Stimulated activated CD8-positive, alpha-beta memory T cell treated with anti-CD3 and anti-CD28 coated beads, Interleukin-2, amount 100 ng/mL, for 1 hour (primary cell): ENCODE measurements at places on chromosomes 1 and 21.

DNA sequence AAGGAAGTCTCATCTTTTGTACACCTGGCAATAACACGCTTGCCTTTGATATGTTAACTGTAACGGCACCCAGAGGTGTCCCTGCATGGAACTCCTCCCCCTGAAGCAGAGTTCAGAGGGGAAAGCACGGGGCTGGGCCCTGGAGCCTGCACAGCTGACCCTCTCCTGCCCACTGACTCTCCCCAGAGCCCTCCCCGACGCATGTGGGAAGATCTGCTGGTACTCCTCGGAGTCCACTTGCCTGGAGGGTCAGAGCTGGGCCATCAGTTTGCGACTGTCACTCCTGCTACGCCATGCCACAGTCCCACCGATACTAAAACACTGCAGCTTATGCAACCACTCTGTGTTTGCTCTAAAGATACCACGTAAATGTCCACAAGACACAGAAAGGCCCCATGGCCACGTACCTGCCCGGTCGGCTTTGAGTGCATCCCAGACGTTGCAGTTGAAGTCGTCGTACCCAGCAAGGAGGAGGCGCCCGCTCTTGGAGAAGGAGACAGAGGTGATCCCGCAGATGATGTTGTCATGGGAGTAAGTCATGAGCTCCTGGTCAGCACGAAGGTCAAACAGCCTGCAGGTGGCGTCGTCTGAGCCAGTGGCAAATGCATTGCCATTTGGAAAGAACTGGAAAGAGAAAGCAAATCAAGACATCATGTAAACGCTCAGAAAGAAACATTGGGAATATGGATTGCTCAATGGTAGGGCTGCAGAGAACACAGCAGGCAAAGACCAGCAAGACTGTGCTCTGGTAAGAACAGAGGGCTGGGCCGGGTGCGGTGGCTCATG, 10.6 kb upstream of the NADK start:
- no peak for DNase-seq

GRCh38 chr1:237166593-237167101, 124.7 kb downstream of the RYR2 start:
- no peak for DNase-seq

GRCh38 chr1:2784854-2785630, 16.5 kb downstream of the TTC34 start:
- DNase-seq = no peak

DNA sequence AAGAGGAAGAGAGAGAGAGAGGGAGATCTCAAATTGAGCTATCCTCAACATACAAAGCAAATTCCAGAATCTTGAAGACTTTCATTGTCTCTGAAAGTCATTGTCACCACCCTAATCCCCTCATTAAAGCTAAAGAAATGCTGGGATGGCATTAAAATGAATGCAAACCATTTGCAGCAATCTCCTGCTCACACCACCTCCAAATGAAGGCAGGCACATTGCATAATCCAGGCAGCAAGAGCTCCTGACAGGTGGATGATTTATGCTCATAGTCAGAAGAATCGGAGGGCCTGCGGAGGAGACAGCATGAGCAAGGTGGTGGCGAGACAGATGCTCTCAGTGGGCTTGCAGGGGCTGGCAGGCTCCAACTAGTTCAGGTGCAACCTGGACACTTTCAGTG, 90.2 kb downstream of the ESRRG start:
- DNase-seq = no peak

DNA sequence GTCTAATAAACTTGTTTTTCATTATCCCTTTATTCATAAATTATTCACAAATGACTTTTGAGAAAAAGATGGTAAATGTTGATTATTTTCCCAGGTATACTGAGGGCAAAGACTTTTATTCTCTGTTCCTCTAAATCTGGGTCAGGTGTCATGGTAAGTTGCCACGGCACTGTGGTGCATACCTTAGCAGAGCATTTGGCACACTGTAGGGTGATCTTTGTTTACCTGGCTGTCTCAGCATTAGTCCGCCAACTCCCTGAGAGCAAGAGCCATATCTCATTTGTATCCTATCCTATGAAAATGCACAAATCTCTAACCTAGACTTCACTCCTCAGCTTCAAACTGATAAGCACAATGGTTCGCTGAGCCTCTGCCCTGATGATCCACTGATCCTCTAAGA, 24.9 kb downstream of the GDAP2 start:
- DNase-seq = no peak

DNA sequence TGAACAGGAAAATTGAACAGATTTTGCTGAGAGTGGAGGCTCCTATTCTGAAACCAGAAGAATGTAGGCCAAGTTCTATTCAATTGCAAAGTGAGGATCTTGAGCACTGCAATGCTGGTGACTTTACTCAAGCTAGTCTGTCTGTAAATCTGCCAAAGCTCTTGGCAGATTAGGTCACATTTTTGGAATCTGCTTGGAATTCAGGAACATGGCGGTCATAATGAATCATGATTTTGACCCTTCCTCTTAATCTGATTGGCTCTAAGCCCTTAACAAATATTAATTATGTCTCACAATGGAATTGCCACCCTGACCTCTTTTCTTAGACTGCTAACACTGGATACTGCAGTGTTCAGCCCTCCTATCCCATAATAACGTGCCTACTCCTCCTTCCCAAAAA, 7.2 kb upstream of the GNG12 start:
- DNase-seq = no peak

DNA sequence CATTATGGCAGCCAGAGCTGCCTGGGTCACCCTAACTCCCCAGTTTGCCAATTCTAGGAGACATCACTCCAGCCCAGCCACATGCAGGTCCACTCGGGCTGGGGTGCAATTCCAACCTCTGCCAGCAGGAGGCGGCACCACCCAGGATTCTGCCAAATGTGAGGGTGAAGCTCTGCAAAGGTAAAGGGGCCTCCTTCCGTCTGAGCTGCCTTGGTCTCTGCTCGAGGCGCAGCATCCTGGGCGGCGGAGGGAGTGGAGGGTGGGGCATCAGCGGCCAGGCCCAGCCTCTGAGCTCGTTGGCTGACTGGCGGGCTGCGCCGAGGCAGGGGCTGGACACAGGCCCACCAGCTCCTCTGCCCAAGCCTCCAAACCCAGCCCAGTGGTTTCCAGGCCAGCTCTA, 63.8 kb downstream of the ARHGEF16 start:
- no peak for DNase-seq

- DNase-seq = no peak
Measured at GRCh38 chr1:232554409-232554808, 75.5 kb downstream of the SIPA1L2 start.

DNA sequence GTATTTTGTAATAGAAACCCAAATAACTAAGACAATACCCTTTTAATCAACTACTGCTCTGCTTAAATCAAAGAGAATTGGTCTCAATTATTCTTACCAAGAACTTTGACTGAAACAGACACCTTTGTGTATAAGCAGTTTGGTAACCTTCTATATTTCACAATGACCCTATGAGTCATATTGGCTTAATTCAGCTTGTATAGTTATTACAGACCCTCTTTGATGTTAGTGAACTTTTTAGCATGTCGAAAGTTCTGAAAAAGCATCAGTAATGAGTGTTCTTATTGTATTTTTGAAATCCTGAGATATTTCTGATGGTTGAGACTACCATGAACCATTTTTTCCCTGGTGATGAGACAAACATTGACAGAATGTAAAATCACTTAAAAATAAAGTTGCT, 43.3 kb upstream of the RABGAP1L start:
- no peak for DNase-seq

DNA sequence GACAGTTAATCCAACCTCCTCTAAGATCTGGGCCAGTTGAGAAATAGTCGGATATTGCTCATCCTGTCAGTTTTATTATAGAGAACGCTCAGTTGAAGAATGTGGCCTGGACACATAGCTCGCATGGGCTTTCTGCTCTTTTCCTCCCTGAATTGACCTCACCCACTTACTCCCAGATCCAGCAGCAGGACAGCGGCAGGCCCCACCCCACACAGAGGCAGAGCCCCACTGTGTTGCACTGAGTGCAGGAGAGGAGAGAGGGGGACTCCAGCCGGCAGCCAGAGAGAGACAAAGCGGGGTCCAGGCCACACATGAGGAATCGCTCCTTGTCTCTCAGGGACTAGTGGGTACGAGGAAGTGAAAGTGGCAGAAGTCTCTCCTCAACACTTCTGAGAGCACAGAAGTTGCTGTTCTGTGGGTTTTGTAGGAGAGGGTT, 78.6 kb downstream of the LAMC1 start:
- DNase-seq = no peak

- no peak for DNase-seq
Measured at GRCh38 chr1:192010406-192010805, 147.9 kb upstream of the RGS18 start.

GRCh38 chr1:181139631-181140061, 51.1 kb downstream of the IER5 start:
- no peak for DNase-seq

- DNase-seq = no peak
Measured at GRCh38 chr1:177354247-177354646, 183.5 kb downstream of the BRINP2 start.

DNA sequence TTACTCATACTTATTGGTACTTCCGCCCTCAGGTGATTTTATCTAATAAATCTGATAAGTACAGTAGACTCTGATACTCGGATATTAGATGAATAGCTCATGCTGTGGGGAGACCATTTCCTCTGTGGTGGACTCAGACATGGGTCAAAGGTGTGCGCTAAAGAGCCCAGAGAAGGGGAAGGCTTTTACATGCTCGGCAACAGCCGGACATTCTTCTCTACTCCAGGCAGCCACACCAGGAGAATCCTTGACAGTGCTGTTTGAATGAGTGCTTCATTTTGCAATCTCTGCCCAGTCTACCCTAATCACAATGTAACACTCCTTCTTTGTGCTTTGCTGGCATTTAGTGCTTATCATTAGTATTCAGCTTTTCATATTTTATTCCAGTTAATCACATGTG, 322.2 kb upstream of the USP25 start:
- DNase-seq = no peak

DNA sequence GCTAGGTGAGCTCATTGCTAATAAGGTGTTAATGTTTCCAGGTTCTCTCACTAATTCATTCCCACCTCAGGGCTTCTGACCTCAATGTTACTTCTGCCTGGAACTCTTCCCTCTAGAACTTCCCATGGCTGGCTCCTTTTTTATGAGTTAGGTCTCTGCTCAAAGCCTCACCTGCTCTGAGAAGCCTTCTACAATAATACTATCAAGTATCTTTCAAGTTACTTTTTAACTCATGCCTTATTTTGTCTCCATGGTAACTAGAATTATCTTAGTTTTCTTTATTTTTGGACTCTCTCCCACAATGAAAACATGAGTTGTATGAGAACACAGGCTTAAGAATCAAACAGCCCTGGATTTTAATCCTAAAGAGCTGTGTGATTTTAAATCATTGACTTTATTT, 3.5 kb upstream of the C1orf52 start:
- DNase-seq = no peak

DNA sequence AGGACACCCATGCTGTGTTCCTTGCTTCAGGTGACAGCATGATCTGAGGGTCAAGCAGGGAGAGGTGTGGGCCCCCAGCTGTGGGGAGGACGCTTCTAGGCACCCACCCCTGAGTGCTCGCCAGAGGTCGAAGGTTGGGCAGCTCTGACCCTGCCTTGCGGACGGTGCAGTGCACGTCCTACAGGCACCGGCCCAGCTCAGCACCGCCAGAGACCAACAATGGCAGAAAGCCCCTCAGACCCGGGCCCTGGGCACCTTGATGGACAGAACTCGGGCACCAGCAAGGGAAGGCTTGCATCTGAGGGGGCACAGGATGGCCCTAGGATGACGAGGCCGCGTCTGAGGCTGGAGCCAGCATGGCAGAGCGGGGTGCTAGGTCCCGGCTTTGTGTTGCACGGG, 24.7 kb downstream of the NADK start:
- no peak for DNase-seq

- no peak for DNase-seq
Measured at GRCh38 chr1:51344602-51345299, 14.4 kb upstream of the TTC39A start.

DNA sequence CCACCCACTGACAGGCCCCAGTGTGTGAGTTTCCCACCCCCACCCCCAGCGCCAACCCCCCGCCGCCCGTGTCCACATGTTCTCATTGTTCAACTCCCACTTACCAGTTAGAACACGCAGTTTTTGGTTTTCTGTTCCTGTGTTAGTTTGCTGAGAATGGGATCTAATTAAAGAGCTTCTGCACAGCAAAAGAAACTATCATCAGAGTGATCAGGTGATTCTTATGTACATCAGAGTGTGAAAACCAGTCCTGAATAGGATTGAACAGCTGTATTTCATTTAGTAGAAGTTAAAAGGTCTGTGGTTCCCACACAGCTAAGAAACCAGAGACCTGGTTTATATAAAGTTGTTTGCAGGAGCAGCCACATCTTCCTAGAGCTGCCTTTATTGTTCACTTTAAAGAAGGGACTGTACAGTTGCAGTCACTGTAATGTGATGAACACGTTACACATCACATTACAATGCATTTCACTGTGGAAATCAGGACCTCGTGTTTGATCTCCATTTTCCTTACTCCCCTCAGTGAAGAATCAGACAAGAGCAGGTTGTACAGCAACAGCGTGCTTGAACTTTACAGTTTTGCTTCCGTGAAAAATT, 1.2 kb downstream of the GBP6 start:
- no peak for DNase-seq

DNA sequence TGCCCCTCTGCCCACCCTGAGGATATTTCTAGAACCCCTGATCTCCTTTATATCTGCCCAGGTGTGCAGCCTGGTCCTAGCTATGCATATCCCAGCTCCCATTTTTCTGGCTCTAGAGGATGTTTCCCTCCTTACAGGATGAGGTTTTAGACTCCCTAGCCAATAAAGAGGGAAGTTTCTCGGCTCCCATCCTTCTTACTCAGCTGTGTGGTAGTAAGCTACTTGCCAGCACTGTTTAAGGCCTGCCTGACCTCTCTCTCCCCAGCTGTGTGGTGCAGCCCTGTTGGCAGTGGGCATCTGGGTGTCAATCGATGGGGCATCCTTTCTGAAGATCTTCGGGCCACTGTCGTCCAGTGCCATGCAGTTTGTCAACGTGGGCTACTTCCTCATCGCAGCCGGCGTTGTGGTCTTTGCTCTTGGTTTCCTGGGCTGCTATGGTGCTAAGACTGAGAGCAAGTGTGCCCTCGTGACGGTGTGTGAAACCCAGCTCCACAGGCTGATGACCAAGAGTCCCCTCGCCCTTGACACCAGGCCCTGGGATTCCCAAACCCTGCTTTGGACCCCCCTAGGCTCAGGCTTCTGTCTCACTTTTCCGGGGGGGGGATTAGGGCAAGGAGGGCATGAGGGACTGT, 7.8 kb upstream of the P3R3URF start:
- no peak for DNase-seq

- no peak for DNase-seq
Measured at GRCh38 chr1:70874063-70874462, 173.6 kb downstream of the PTGER3 start.

DNA sequence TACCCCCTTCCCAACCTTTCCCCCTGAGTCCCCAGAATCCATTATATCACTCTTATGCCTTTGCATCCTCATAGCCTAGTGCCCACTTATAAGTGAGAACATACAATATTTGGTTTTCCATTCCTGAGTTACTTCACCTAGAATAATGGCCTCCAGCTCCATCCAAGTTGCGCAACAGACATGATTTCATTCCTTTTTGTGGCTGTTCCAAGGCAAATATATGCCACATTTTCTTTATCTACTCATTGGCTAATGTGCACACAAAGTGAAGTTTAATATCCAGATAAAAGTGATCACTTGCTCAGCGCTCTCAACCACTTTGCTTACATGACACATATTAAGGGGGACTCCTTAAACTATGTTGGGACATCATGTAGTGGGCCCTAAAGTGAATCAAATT, 72.4 kb upstream of the TIAM1 start:
- no peak for DNase-seq
